ENCODE measurements at places on chromosomes 16 and 17. TPM values are rescaled to one million over a fixed set of nuclear protein-coding genes. Genes with fewer than 3 reads are reported as not detected.
A peak's percentile ranks its signal among the peaks of the same experiment; 100 is the strongest.

DNA sequence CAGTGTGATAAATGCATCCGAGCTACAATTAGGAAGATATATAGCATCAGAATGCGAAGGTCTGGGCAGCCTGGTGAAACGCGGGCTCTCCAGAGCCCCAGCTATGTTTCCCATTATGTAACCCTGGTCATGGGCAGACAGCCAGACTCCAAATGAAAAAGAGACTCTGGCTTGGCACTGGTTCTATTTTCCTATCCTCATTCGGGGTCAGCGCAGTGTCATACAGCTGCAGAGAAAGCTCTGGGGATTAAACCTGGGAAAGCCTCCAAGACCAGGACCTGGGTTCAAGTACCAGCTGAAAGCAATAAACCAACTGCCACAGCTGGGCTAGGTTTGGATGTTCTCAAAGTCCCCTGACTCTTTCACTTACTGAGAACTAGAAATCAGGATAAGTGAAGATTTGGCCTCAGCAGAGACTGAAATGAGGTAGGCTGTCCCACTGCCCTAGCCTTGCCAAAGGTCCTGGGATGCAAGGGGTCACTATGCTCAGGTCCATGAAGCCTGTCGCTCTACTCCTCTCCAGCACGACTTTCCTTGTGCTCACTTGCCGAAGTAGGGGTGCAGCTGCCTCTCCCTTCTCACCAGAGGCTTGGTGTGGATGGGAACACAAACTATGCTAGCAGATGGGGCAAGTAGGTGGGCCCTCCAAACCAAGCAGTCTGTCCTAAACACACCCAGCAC, 123.8 kb downstream of the SMG6 start:
- DNase-seq = peak; percentile 97

- no peak for DNase-seq
These were observed 68.6 kb downstream of the TNRC6C start for GRCh38 chr17:78027121-78027520.

DNA sequence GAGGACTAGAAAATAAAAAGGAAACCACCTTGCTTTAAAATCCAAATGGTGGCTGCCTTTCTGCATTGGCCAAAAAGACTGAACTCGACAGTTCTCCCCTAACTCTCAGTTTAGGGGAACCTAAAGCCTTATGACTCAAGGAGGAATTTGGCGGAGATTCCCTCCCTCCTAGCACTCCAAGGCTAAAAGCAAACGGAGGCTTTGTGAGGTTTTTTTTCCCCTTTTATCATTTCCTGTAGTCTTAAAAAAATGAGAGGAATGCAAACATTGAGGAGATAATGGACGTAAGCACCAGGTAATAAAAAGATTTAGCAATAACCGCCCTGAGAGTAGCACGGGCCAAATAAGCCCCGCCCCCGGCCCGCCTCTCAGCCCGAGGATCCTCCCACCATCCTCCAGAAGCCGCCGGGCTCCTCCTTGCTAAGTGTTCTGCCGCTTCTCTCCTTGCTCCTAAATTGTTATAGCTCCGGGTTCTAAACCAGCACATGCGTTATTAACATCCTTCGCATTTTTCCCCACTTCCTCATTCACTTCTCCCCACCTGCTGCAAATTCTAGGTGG, 5.8 kb upstream of the KIFC3 start:
- peak; percentile 65 for DNase-seq

Gene SLC35G6
- not detected for polyA plus RNA-seq

GRCh38 chr17:40178660-40179059, 1.4 kb downstream of the RAPGEFL1 start:
- no peak for DNase-seq

GRCh38 chr17:58968426-58969061, 138.1 kb downstream of the TRIM37 start:
- DNase-seq = no peak

All from kidney (tissue), 22 donors.